ENCODE measurements at places on chromosomes 6 and 20.

DNA sequence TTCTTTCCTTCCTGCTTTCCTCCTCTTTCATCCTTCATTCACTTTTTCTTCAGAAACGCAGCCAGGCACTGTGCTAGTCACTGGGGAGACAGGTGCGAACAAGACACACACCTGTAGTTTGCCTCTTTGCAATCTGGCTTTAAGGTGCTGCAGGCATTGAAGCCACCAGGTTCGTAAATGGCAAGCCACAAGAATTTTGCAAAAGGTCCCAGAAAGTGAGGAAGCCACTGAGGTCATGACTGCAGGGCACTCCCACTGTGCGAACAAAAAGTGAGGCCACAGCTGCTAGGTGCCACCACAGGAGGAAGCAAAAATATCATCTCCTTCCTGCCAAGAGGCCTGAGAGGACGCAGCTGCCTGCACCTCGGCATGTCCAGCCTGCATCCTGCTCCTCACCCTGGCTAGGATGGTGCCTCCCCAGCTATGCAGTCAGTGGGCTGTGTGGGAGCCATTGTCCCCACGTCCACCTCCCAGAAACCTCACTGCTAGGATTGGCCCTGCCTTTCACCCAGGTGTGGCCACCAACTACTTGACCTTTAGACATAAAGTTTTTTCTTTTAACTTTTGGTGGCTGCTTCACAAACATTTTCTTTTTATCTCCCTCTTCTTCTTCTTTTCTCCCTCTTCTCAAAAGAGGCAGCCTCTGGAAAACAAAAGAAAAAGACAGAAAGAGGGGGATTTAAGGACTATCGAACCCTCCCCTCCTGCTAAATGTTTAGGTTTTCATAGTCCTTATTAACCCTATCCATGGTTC is 230.8 kb downstream of the BCAS1 start:
- DNase-seq, result peak; percentile 90

GRCh38 chr6:90444160-90444714 is 142.6 kb downstream of the MAP3K7 start:
- no peak for DNase-seq

DNA sequence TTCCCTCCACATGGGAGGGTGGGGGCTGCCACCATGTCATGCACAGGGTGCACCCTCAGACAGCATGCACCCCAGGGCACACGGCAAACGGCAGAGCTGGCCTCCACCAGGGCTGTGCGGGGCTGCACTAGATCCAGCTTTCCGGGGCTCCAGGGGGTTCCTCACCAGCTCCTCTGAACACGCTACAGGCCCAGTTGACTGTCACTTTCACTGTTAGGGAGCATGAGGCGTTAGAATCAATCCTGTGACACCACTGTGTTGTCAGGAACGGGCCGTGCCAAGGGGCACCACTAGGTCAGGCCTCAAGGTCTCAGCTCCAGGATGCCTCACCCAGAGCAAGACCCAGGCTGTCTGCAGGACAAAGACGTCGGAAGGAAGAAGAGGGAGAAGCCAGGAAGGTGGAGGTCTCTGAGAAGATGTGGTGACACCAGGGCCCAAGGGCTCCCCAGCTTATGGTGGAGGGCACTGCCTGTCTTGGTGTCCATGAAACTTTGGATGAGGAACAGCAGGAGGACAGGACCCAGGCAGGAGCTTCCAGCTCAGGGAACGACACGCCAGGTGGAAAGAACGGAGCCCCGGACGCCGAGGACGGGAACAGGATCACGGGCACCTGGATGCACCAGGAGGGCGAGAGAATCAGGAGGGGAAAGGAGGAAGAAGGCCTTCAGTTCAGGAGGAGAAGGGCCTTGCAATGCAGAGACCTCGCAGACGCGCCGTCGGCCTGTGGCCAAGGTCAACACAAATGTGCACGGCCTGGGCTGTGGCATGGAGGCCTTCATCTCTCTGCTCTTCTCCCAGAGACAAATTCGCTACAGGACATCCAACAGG is 49.5 kb downstream of the YTHDF1 start:
- no peak for DNase-seq

DNA sequence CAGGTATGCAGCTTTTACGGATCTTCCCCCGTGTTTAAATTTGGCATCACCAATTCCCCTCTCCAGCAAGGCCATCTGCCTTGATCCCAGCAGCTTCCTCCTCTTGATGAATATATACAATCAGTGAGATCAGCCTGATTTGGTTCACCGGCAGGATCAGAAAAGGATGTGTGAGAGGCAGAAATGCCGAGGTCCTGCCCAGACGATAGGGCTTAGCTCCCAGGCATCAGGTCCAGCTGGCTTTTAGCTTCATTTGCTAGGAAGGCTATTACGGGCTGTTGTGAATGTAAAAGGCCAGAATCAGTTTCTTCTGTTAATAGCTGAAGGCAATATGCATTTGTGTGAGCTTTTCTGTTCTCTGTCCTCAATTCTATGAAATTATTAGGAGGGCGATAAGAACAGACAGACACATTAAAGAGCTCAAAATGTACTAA is 372.8 kb downstream of the BTBD9 start:
- no peak for DNase-seq

DNA sequence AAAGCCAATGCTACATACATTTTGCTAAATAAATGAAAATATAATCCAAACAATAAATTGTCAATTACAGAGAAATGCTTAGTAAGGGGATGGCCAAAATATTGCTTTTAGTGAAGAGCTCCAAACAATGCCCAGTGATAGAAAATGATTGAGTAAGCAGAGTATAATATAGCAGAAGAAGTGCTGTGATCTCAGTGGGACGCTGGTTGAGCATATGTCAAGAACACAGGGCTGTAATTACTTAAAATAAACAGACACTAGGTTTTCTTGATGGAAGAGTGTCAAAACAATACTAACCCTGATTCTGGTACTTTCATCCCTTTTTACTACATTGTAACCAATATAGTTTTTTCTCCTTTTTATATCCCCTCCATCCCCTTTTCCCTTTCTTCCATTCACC is 150.3 kb downstream of the GRIK2 start:
- DNase-seq, result no peak

DNA sequence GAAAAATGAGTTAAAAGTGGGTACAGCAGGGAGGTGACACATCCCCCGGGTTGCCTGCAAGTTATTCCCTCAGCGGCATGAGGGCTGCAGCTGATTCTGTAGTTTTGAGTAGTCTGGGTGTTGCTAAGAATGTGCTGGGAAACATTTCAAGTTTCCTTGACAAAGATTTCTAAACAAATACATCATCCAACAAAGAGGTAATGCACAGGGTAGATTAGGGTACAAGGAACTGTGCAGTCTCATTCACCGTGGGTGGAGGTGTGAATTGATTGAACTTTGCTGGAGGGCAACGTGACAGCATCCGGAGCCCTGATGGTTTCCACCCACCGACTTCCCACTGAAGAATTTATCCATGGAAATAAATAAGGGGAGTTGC is 21.8 kb downstream of the CASS4 start:
- DNase-seq, result no peak

- peak; percentile 68 for DNase-seq
Measured at GRCh38 chr6:56595490-56596122, 47.1 kb downstream of the DST start.

DNA sequence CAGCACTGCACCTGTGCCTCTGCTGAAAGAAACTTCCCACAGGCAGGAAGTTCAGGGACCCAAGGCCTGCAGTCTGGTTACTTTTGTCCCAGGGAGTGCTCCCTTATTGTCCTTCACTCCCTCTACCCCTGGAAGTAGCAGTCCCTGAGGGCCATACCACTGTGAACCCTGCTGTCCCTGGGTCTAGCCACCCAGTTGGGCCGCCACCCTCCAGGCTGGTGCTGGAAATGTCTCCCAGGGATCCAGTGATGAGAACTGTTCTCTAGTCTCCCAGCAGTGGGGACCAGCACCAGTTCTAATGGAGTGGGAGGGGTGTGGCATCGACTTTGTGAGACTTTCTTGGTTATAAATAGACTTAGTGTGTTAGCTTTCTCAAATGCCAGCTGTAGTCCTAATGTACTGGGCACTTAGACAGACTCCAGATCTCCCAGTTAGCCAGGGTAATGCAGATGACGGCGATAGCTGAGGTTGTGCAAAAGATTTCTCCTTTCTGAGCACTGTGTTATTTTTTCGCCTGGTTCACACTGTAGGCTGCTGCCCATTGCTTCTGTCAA is 462.5 kb downstream of the CDH26 start:
- DNase-seq, result no peak

- DNase-seq, result no peak
Measured at GRCh38 chr6:44150317-44150917, 8.2 kb upstream of the CAPN11 start.

DNA sequence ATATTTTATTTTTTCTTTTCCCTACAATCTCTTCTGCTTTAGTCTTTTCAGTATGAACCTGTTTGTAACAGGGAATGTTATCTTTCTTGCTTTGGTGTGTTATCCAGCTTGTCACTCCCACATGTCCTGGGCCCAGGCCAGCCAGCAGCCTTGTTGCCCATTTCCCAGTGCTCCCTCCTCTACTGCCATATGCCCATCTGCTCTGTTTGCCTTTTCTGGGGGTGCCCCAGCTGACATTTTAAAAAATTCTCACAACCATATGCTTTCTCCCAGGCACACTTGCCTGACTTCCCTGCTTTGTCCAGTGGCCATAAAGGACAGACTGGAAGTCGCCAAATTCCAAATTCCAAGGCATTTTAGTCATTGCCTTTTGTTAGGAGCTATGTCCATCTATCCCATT is 23.6 kb upstream of the LMBRD1 start:
- no peak for DNase-seq

DNA sequence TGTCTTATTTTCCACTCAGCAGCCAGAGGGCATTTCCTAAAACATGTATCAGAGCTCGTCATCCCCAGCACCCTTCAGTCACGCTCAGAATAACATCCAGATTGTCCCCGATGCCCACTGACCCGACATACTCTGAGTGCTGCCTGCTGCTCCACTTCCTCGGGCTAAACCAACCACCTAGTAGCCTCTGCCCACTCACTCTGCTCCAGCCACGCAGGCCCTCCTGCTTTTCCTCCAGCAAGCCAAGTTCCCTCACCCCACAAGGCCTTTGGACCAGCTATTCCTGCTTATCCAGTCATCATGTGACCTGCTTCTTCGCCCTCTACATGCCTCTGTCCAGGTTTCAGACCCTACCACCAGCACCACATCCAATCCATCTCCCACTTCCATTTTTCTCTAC is 454.2 kb downstream of the CD83 start:
- DNase-seq, result no peak

GRCh38 chr6:139240161-139241010 is 51.4 kb downstream of the TXLNB start:
- no peak for DNase-seq

- no peak for DNase-seq
Measured at GRCh38 chr6:11023032-11023431, 21.1 kb downstream of the ELOVL2 start.

DNA sequence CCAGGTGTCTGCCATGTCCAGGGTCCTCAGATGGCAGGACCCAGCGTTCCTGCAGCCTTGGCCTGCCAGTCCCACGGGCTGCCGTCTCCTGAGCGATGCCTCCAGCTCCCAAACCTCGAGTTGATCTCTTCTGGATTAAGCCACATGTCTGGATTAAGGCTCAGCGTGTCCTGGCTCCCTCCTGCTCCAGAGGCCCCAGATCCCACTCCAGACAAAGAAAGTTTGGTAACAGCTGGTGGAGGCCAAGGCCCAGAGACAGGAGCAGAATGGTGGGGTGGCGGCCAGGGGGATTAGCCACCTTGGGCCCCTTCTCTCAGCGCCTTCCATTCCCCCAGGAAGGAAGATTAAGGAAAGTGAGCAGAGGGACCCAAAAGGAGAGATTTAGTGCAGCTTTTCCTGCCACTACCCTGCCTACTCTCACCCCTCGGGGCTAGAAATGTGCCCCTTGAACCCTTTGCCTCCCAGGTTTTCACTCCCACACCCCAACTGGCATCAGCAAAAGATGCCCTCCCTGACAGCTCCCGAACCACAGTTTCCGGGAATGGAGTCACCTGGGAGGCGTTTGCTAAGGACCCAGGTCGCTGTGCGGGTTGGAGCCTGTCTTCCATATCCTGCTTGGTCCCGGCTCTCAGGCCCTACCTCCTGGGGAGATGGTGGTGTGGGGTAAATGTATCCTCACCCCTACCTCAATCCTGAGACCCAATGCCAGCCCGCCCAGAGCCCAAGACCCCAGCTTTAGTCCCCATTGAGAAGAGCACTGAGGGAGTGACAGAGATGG is 6.9 kb downstream of the SPDEF start:
- no peak for DNase-seq

DNA sequence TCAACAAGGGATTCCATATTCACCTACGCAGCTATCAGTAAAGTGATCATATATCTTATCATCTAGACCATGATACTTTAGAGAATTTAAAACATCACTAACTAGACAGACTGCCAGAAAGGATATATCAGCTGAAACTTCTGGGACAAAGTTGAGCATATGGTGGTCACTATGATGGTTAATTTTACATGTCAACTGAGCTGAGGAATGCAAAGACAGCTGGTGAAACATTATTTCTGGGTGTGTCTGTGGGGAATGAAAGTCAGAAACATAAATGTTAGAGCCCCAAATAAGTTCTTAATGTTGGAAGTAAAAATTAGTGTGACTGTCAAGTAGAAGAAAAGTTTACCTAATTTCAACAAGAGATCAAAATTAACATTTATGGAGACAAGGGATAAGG is 440.0 kb upstream of the IRAK1BP1 start:
- no peak for DNase-seq

GRCh38 chr20:58878399-58878798 is 25.9 kb downstream of the GNAS start:
- no peak for DNase-seq

DNA sequence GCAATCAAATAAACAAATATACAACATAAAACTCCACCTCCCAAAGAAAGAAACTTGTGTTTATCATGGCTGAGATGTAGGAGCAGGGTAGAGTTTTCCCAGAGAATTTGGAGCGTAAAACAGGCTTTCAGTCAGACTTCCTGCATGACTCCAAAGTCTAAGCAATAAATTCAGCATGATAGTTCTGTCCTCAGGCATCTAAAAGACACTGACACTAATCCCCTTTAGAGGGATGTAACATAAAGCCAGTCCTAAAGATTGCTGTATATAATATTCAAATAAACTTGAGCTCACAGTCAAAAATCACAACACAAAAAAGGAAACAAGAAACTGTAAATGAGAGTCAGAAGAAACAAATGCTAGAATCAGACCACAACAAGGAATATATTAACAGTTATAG is 234.4 kb downstream of the CENPW start:
- no peak for DNase-seq

- no peak for DNase-seq
Measured at GRCh38 chr20:62267543-62267942, 29.2 kb downstream of the OSBPL2 start.

Data from GM12864 (cell line).